ENCODE measurements at places on chromosomes 5 and 9.

- no peak for DNase-seq
These were observed 333.9 kb upstream of the TLE4 start for GRCh38 chr9:79237861-79238260.

DNA sequence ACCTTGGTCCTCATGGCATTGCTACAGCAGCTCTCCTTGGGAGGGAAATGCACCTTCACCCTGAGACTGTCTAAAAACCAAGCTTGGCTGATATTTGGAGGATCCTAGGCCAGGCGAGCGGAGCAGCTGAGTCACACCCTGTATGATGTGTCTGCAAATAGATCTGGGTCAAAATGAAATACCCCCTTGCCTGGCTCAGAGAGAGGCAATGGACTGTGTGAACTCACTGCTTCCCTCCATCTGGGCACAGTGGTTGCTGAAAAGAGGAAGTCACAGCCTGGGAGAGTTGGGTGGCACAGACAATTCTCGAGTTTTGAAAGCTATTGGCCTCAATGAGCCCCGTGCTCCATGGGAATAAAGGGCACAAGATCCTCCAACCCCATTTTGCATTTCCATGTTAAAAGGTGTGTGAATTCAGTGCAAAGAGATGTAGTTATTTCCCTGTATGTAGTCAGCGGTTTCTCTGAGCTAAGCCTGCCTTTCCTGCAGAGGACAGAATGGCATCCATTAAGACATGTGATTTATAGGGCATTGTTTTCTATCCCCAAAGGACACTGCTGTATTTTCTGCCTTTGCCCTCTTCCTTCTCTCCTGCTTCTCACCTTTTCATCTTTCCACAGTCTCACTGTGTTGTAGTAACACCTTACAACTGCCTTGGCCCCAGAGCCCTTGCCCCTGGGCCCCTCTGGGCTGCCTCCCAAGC lies 177.2 kb downstream of the GADD45G start:
- no peak for DNase-seq

- no peak for DNase-seq
These were observed 111.9 kb upstream of the MARCHF11 start for GRCh38 chr5:16291474-16291873.

GRCh38 chr9:80841888-80842287 lies 847.5 kb downstream of the TLE1 start:
- DNase-seq = no peak

GRCh38 chr9:33103501-33104281 lies 27.2 kb upstream of the SMU1 start:
- no peak for DNase-seq

- no peak for DNase-seq
These were observed 4.4 kb upstream of the TOR4A start for GRCh38 chr9:137273095-137273490.

GRCh38 chr9:134517069-134517680 lies 124.4 kb upstream of the COL5A1 start:
- DNase-seq = no peak

DNA sequence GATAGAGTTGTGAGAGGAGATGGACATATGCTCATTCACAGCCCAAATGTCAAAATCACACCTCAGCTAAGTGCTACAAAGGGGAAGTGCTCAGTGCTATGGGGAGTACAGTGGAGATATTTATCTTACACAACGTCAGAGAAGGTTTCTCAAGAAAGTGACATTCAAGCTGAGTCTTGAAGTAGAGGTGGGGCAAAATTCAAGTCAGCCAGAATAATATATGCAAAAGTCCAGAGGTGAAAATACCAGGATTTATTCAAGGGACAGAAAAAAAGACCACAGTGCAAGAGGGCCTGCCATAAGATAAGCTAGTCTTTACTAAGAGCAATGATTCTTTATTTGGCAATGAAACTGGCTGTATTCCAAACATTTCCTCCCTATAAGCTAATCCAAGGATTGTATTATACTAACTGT lies 327.8 kb upstream of the PIK3R1 start:
- no peak for DNase-seq

GRCh38 chr5:68886814-68887213 lies 207.0 kb upstream of the SLC30A5 start:
- no peak for DNase-seq

DNA sequence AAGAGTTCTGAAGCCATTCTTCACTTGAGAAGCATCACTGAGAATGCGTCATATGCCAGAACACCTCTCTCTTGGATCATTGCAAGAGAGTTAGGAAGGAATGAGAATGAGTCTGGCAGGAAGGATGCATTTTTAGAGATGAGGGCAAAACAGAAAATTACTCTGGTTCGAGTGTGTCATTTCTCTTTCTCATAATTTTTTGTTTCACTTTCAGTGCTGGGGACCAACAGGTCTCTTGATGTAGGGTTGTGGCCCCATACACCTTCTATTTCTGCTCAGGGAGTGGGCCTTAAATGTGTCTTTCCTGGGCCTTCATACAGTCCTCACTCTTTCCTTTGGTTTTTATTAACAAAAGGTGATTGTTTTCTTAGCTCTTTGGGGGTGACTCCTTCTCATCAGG lies 302.4 kb downstream of the NR3C1 start:
- no peak for DNase-seq

GRCh38 chr9:115690786-115691496 lies 462.6 kb upstream of the PAPPA start:
- no peak for DNase-seq

GRCh38 chr9:134053941-134054761 lies 13.7 kb downstream of the BRD3 start:
- no peak for DNase-seq

GRCh38 chr5:135880801-135881200 lies 14.8 kb downstream of the IL9 start:
- no peak for DNase-seq

- DNase-seq = no peak
These were observed 60.2 kb downstream of the NEURL1B start for GRCh38 chr5:172701291-172701656.

DNA sequence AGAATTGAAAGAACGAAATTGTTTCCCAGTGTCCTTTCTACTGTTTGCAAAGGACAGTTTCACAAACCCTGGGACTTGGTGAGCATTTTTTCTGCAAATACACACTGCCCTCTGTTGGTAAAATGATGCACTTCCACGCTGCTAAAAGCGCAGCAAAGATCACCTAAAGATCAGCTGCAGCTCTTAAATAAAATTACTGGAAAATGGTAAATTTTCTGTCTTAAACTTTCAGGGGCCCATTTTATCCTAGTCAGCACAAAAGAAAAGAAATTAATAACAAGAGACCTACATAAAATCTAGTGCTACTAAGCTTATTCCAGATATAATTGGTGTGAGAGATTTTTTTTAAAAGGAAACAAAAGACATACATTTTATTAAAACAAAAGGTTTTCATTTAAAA lies 566.0 kb downstream of the CAAP1 start:
- DNase-seq = no peak

DNA sequence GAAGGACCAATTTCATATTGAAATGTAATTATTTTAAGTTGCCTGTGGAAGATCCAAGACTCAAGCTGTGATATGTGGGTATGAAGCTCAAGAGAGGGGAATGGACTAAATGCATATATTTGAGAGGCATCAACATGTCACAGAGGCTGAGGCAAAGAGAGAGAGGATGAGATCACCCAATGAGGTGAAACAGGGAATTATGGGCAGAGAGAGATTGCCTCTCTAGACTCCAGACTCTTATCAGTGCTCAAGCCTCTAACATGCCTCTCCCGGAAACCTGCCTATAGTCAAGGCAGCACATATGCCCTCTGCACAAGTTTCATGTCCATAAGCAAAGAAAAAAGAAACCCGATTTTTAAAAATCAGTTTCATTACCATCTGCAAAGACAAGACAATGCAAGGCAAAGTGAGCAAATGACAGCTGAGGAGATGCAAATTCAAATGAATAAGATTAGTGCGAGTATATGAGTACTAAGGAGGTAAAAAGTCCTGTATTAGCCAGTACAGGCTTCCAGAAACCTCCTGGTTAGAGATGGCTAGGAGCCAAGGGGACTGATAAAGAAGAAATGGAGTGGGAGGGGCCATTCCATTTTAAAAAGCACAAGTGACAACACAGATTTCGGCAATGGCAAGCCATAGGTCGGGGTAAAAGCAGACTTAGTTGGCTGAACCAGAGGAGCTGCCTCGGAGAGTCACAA lies 9.4 kb downstream of the APTX start:
- no peak for DNase-seq

DNA sequence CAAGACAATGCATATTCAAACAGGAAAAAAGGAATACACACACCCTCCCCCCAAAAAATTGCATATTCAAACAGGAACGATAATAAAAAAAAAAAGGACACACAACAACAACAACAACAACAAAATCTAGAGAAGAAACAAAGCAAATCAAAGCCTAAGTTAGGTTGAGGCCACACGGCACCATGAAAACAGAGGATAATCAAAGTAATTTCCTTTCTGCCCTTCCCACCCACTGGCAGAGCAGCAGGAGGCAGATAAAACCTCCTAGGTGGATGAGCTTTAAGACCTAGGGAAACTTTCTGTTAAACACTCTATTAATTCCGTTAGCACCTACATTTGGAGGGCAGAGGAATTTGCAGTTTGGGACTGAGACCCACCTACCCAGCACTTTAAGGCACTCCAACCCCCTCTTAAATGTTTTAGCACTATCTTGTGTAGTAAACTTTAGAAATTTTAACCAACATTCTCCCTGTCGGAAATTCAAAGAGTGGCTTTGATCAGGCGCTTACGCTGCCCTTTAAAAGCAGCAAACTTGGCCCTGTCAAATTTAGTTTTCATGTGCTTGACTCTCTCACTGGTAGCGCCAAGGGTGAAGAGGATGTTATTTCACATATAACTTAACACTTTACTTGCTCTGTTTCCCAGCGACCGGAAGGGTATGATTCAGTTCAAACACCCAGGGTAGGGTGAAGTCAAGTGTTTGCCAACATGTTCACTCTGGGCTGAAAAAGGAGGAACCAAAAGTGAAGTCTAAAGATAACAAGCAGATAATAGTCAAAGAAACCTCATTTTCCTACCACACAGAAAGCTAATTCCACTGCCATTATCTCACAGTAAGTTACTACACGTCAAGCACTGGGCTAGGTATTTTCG lies 9.2 kb downstream of the ENC1 start:
- no peak for DNase-seq

DNA sequence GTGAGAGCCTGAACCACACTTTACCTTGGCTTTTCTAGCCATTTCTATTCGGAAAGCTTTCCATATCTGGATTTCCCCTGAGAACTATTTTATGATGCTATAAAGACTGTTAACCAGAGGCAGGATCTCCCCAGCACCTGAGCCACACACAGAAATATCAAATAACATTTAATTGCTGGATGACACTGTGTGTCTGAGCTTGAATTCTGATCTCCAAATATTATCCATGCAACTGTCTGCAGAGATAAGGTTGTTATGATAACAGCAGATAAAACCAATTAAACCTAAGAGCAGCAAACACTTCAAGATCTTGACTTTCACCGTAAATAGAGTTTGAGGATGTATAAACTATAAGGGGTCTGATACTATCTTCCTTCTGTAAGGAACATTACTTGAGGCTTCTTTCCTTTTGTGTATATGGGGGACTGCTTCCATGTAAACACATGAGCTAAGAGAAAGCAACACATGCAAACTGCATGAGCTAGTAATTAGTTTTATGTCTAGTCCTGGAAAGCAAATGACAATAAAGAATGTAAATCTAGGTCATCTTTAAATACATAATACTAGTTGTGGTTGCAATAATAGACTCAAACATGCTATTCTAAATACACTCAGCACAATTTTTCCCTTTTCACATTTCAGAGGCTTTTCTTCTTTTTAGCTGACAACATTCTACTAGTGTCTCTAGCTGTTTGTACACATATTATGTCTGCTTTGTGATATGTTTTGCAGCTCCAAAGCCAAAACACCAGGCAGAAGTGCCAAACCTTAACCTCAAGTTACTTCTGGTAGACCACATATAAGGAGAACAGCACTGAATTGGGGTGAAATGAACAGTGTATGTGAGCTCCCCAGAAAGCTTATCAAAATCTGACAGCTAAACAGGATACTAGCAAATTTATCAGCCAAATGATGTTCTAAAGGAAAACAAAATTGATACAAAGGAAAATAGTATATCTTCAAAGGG lies 136.5 kb downstream of the EFNA5 start:
- no peak for DNase-seq

DNA sequence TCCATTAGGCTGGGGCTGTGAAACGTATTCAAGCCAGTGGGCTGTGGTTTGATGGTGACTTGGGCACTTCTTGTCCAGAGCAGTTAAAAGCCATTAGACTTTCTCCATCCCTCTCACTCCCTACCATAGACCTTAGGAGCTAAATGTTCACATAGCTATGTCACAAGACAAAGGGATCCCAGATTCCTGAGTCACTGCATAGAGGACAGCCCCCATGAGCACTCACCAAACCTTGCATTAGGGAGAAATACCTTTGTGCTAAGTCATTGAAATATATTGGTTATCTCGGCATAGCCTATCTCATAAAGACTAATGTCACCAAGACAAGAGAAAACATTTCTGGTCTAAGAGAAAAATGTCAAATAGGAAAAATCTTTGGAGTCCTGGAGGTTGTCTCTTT lies 104.3 kb downstream of the TRPM6 start:
- no peak for DNase-seq

- DNase-seq = no peak
These were observed 156.1 kb downstream of the LURAP1L start for GRCh38 chr9:12930906-12931305.

DNA sequence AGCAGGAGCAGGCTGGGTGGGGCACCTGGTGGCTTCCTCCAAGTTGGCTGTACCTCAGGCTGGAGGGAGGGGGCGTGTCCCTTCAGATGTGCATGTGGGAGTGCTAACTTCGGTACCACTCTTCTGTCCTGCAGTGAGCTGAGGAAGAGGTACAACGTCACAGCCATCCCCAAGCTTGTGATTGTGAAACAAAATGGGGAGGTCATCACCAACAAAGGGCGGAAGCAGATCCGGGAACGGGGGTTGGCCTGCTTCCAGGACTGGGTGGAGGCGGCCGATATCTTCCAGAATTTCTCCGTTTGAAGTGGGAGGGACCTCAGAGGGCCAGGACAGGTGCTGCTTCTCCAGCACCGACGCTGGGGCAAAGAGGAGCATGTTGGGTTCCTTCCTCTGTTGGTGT lies 9.3 kb downstream of the NXNL2 start:
- DNase-seq = no peak
